ENCODE measurements at places on chromosomes 7 and 10.
A peak's percentile ranks its signal among the peaks of the same experiment; 100 is the strongest.

- no peak for DNase-seq
These were observed 60.7 kb upstream of the DNAJB6 start for GRCh38 chr7:157276091-157276561.

GRCh38 chr7:77544518-77544917 is 7.4 kb downstream of the PTPN12 start:
- no peak for DNase-seq

DNA sequence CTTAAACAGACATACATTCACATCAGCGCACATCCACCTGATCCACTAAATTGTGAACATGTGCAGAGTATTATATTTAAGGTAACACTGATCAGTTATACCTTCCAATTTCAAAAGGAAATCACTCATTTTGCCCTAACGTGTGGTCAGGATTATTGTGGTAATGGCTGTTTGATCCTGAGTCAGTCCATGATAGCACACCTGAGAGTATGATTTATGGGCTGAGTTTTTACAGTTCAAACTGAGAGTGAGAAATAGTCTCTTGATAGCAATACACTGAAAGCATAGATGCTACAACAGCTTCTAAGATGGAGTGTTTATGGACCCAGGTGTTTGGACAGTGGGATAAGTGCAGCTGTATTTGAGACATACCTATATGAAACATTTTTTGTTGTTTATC is 96.7 kb downstream of the KIF20B start:
- no peak for DNase-seq

DNA sequence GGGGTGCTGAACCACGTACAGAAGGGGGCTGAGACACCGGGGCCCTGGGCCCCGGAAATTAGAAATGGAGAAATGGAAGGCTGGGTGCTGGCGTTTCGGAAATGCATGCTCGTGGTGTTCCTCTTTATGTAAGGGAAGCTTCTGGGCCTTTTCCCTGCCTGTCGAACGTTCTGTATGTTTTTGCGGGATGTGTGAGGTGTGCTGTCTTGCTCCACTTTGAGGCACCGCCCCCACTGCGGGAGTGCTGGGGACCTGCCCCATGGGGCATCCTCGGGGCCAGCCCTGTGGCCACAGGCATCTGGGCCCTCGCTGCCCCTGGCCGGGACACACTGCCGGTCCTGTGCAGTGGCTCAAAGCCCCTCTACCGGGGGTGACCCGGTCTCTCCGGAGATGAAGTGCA is 1.7 kb upstream of the VENTX start:
- DNase-seq, result no peak

GRCh38 chr10:99276848-99277486 is 41.3 kb upstream of the HPSE2 start:
- DNase-seq, result peak; percentile 26

DNA sequence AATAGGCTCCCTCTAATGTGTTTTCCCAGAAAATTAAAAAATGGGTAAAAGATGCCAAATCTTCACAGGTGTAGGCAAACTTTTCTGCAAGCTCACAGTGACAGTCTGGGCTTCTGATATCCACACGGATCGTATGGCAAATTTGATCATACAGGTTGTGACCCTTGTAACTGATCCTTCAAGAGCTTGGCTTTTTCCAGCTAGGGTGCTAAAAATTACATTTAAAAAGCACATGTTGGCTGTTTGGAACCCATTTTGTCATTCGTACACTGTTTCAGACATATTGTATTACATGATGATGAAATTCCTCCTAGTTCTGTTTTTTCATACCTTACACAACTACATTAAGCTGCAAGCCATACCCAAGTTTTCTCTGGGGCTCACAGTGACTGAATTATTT is 138.7 kb downstream of the GFRA1 start:
- no peak for DNase-seq

DNA sequence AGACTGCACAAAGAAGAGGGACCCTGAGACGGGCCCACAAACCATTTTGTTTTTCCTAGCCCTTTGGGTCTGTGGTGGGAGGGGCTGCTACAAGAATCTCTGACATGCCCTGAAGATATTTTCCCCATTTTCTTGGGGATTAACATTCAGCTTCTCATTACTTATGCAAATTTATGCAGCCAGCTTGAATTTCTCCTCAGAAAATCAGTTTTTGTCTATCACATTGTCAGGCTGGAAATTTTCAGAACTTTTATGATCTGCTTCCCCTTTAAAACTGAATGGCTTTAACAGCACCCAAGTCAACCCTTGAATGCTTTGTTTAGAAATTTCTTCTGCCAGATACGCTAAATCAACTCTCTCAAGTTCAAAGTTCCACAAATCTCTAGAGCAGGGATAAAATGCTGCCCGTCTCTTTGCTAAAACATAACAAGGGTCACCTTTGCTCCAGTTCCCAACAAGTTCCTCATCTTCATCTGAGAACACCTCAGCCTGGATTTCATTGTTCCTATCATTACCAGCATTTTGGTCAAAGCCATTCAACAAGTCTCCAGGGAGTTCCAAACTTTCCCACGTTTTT is 560.0 kb upstream of the KCND2 start:
- no peak for DNase-seq

- no peak for DNase-seq
These were observed 2.1 kb downstream of the ADK start for GRCh38 chr10:74153123-74153522.

DNA sequence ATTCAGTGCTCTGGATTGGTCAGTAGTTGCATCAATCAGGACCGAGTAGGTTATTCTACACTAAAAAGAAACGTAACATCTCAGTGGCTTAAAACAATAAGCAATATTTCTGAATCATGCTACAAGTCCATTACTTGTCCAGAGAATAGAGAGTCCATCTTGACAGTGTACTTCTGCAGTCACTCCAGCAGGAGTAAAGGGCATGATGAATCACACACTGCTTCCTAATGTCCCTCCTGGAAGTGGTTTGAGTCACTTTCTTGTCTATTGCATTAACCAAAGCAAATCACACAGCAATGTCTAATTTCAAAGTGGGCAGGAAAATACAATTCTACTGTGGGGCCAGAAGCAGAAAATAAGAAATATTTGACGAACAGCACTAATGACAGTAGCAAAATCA is 124.8 kb downstream of the TSPAN12 start:
- no peak for DNase-seq

- no peak for DNase-seq
These were observed 118.3 kb downstream of the KMT2E start for GRCh38 chr7:105132335-105132734.

GRCh38 chr7:22277375-22277774 is 79.6 kb downstream of the RAPGEF5 start:
- DNase-seq, result no peak

GRCh38 chr7:136134503-136134902 is 157.3 kb upstream of the MTPN start:
- DNase-seq, result peak; percentile 18

GRCh38 chr7:1397491-1398327 is 61.6 kb downstream of the MICALL2 start:
- DNase-seq, result no peak

DNA sequence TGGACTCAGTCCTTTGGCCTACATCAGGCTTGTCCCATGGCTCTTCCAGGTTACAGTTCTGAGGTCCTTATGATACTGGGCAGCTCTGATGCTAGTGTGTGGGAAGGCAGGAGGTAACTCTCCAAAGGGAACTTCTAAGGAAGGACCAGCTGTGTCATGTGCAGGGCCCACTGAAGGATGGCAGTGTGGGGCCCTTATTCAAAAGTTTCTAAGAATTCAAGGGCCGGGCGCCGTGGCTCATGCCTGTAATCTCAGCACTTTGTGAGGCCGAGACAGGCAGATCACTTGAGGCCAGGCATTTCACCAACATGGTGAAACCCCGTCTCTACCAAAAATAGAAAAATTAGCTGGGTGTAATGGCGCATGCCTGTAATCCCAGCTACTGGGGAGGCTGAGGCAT is 254.2 kb upstream of the HABP2 start:
- no peak for DNase-seq

DNA sequence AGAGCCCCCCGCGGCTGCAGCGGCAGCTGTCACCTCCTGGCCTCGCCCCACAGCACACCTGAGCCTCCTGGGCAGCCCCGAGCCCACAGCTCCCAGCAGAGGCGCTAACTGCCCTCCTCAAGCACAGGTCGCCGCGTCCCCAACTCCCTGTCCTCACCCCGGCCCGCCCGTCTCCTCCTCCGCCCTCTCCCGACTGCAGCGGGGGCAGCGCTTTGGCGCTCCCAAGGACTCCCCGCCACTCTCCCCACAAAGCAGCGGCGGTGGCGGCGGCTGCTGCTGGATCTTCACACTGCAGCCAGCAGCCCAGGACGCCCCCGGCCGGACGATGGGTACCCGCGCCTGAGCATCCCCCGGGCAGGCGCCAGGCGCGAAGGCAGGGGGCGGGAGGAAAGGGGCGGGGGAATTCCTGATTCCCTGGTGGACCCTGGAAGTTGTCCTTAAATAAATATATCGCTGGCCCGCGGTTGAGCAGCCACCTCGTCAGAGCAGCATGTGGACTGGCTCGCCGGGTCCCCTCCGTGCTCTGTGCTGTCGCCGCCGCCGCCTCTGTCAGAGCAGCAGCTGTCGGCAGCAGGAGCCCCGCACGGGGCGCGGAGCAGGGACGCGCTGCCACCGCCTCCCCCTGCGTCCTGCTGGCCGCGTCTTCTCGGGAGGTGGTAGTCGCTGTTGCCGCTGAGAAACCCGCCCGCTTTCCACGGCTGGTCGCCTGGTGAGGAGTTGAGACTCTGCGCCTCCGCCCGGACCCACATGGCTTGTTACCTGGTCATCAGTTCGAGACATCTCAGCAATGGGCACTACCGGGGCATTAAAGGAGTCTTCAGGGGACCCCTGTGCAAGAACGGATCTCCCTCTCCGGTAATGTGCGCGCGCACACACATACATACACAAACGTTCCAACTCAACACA is at the start of gene ZNF804B:
ZNF804B (plus strand) TSS at position 471 of the 906 bp plus-strand sequence; CDS start at position 748, 277 bp downstream.
- DNase-seq, result peak; percentile 34

- DNase-seq, result no peak
These were observed 29.4 kb upstream of the RET start for GRCh38 chr10:43047288-43047970.

DNA sequence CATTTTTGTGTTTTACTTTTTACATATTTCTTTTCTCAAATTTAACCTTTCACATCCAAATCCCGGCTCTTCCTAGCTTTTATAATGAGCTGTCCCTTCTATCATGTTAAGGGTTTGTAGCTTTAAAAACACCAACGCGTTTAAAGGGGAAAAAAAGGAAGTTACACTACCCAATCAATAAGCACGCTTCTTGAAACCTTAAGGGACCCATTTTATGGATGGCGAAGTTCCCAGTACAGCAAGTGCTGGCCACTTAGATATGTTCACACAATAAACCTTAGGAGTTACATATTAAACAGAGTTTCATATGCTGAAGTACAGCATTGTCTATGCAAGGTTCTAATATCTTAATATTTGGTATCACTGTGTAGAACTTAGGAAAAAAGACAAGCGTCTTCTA is 1.8 kb downstream of the GNG11 start:
- no peak for DNase-seq

GRCh38 chr7:908159-908581 is 31.8 kb downstream of the GET4 start:
- DNase-seq, result no peak

DNA sequence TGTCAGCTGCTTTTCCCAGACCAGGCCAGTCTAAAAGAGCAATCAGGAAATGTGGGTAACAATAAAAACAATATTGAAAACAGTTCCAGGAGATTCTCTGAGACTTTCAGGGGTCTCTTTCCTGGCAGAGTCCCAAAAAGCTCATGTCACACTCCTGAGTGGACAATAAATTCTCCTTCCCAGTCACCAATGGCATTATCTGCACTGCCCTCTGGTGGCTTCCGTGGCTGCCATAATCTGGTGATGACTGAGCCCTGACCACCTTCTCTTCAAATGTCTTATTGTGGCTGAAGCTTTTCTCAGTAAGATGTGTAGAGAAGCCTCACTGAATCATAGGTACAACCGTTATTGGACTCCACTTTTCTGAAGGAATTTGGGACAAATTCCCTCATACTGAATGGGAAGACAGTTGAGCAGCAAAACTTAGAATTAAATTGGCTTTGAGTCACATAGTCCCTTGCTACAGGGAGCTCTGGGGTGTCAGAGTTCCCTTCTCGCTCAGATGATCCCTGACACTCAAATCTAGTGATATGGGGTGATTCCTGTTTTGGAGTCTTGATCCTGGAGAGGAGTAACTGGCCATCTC is 24.4 kb upstream of the ASAH2 start:
- peak; percentile 68 for DNase-seq

GRCh38 chr10:23106331-23107072 is 11.1 kb downstream of the MSRB2 start:
- DNase-seq, result no peak

- DNase-seq, result peak; percentile 50
These were observed 34.5 kb downstream of the CREB3L2 start for GRCh38 chr7:137967143-137968018.

DNA sequence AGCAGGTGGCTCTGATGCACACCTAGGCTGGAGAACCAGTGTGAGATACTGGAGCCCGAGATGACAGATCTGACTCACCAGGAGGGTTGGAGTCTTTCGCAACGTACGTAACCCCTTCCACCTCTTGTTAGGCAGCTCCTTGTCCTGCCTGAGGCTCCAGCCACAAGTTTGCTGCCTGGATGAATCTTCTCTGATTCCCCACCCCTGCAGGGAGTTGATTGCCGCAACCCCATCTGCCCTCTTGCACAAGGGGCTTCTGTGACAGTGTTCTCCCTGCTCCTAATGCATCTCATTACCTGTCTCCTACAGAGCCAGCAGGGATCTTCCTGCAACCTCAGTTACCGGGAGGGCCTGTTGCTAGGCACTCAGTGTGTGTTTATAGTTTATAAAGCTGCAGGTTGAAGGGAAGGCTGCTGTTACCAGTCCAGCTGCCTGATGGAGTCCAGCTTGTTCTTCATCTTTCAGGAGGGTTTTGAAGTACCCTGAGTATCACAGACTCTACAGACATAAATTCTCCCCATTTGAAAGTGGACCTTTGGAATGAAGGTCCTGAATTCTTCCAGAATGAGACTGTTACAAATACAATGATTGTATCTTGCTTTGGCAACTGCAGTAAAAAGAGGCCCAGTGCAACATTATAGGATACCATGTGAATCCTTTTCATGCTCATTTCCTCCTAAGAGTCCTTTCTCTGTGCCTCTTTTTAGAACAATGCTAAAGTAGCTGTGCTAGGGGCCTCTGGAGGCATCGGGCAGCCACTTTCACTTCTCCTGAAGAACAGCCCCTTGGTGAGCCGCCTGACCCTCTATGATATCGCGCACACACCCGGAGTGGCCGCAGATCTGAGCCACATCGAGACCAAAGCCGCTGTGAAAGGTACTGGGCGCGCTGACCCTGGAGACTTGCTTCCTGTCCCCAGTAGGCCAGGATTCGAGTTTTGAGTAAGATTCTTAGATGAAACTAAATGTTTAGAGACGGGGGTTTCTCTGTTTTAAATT is 6.5 kb downstream of the MDH2 start:
- peak; percentile 66 for DNase-seq

DNA sequence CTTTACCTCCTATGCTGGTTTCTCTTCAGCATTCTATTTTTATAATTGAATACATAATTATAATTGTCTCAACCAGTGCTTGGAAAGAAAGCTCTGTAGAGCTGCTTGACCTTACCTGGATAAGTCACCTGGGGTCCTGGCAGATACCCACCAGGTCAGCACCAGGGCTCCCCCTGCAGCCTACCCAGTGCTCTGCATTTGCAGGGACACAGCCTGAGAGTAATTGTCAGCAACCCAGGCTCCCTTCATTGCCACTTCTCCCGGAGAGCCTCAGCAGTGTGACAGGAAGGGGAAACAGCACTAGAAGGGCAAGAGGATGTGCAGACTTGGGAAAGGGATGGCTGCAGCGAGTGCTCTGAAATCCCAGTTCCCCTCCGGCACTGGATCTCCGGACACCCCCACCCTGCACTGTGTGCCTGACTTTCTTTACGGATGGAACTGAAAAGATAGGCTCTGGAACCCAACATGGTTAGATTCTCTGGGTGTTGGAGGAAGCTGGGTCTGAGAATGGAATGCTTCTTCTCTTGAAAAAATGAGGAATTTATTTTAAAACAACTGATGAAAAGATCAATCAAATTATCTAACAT is 11.4 kb upstream of the PAX4 start:
- DNase-seq, result peak; percentile 43

All from hepatocyte (in vitro differentiated cells).